Activated CD4-positive, alpha-beta T cell treated with anti-CD3 and anti-CD28 coated beads, Interleukin-2, Interleukin-6, amounts not matched to agents 100 ng/mL and 50 ng/mL, durations not matched to agents 16 hours and 8 hours (primary cell): ENCODE measurements at places on chromosomes 1 and 21.

GRCh38 chr21:42481169-42481568, 14.9 kb downstream of the RSPH1 start:
- DNase-seq: no peak

DNA sequence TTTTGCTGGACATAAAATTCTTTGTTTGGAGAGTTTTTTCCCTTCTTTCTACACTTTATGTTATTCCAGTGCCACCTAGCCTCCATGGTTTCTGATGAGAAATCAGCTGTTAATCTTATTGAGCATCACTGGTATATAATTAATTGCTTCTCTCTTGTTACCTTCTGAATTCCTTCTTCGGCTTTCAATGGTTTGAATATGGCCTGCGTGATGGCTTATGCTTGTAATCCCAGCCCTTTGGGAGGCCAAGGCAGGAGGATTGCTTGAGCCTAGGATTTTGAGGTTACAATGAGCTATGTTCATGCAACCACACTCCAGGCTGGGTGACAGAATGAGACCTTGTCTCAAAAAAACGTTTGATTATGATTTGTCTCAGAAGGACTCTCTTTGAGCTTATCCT, 13.0 kb upstream of the CNIH4 start:
- no peak for DNase-seq

- no peak for DNase-seq
Observed at GRCh38 chr21:39705849-39706248, 39.1 kb upstream of the IGSF5 start.

DNA sequence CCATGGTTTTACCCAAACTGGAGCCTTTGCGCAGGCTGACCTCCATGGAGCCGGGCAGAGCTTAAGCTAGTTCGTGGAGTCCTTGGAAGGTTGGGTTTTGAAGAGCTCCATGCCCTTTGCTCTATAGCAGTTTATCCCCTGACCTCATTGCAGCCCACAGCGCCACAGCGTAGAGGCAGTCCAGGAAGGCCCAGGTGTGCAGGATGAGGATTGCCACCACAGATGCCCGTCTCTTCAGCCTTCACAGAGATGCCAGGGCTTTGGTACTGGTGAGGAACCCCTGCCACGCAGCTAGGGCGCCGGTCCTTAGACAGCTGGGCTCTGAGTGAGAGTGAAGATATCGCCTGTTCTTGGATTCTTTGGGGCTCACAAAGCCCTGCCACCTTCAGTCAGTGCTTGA, 138.6 kb downstream of the PEX14 start:
- DNase-seq: no peak

GRCh38 chr1:113190078-113190477, 117.1 kb downstream of the LRIG2 start:
- no peak for DNase-seq

GRCh38 chr1:65149351-65150107, 1.5 kb downstream of the AK4 start:
- DNase-seq: no peak
